Glomerular endothelial cell (primary cell): ENCODE measurements at places on chromosomes 2 and 18.

GRCh38 chr2:53969968-53970723 lies 647 bp downstream of the PSME4 start:
- no peak for DNase-seq

DNA sequence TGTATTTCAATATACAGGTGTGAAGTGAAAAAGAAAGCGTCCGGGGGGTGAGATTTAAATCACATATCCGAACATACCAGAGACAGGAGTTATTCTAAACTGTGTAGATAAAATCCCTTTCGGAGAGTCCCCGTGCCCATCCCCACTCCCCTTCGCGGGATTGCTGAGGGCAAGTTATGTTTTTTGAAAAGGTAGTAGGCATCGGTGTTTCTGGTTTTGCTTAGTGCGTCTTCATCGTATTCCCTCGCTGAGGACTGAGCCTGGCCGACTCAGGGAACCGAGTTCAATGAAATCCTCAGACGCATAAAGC lies 583.4 kb downstream of the ZEB2 start:
- DNase-seq: no peak

GRCh38 chr2:26333293-26333692 lies 12.7 kb upstream of the SELENOI start:
- DNase-seq: no peak

GRCh38 chr2:179605341-179605740 lies 256.1 kb downstream of the ZNF385B start:
- no peak for DNase-seq

DNA sequence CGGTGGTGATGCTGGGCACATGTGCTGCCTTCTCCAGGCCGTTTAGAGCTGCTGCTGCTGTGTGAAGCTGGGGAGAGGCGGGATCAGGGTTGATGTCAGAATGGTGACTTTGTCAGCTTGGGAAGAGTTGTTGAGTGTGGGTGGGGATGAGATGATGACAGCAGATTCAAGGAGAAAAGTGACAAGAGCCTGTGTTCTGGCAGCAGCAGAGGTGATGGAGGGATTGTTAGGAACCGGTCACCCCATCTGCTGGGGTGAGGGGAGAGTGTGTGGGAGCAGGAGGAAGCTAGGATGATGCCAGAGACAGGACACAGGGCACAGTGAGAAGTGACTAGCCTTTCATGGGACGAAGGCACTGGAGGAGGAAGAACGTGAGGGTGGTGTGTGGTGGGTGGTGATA lies 345.5 kb downstream of the RNF144A start:
- DNase-seq: no peak

DNA sequence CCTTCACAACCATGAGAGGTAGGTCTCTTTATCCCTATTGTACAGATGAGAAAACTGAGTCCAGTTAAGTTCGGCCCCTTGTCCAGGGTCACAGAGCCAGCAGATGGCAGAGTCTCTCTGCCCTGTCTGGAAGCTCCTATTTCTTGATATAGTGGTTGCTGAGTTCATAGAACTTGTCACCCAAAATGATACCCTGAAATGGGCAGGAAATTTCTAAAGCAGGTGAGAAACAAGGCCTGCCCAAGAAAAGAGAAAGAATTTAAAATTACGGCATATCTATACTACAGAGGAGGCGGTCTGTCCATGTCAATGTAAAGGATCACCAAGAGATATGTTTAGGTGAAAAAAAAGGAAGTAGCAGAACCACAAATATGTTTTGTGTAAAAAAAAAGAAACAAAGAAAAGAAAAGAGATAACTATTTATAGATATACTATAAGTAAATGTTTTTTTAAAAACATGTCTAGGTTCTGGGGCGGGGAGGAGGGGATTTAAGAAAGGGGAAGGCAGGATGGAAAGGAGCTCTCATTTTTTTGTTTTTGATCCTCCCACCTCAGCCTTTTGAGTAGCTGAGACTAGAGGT lies 39.8 kb downstream of the MYO7B start:
- DNase-seq: no peak

DNA sequence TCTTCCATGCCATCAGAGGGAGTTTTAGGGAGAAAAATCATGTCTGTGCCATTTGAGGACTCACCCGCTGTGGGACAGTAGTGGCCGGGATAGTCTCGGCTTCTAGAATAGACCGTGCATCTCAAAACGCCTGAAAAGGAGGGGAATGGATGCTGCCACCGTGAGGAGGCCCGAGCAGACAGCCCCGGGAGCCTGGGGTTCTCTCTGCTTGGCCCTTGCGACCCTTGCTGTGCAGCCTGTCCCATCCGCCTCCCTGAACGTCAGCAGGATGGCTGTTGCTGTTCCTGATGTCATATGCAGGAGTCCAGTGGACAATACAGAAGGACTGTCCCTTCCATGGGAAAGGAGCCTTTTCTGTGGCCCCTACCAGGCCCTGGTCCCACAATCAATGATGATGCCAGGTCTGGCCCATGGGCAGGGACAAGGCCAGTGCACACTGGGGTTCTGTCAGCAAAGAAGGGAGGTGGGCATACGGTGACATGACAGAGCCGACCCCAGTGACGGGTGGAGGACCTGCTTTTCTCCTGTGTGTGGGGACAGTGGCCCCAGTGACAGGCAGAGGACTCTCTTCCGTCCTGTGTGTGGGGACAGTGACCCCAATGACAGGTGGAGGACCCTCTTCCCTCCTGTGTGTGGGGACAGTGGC lies 58.8 kb downstream of the ACKR3 start:
- DNase-seq: no peak

DNA sequence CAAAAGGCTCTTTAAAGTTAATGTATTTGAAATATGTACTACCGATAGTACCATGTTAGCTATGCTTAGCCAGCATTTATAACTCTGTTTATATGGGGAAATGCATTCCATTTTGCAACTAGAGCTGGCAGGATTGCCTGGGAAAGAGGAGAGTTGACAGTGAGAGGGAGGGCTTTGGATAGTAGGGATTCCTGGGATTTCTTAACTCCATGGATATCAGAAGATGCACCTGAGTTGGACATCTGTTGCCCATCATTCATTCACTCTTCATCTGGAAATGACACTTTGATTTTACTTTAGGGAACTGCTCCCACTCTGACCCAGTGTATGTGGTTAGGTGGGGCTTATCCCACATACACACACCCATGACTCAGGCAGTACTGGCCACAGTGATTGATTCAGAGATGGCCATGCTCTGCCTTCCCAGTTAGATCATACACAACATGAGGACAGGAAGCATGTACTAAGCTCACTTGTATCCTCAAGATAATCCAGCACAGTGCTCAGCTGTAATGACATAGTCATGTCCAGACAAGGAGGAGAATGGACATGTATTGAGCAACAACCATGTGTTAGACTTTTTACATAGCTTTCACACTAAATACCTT lies 248.8 kb downstream of the MREG start:
- no peak for DNase-seq

- no peak for DNase-seq
These were observed 163.9 kb upstream of the HNMT start for GRCh38 chr2:137800386-137800785.

GRCh38 chr2:11540148-11540995 lies 6.5 kb downstream of the GREB1 start:
- no peak for DNase-seq

- DNase-seq: no peak
These were observed 6.2 kb downstream of the PDCL3 start for GRCh38 chr2:100568989-100569388.

DNA sequence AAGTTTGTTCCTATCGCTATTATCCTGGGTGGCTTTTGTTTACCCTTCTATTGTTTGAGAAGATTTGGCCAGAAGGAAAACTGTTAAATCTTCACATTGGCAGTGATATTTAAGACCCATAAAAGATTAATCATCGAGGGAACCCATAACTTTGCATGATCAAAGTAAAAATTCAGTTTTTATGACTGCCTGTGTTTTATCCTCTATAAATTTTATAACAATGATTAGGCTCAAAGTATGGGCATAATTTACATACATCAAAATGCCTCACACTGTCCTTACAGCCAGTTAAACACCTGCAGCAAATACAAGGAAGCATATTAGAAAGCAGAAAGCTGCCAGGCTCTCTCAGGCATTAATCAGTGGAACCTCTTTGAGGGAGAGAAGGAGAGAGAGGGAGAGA lies 289.1 kb downstream of the ICOS start:
- DNase-seq: no peak

GRCh38 chr2:165796819-165797530 lies 2.9 kb upstream of the GALNT3 start:
- DNase-seq: no peak

DNA sequence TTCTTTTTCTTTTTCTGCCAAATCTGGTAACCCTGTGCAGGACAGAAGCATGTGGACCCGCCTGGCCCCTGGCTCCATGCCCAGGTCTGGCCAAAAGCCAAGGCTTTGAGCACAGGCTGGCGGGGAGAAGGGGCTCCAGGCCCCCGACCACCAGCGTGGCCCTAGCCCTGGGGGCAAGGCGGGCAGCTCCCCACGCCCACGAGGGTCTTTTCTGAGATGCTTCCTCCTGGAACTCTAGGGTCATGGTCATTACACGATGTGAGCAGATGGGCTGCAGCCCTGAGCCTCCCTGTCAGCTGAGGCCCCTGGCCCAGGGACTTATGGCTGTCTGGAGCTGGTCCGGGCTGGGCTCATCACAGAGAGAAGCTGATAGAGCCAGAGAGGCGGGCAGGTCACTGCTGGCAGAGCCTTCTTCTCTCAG lies 5.7 kb upstream of the OTOS start:
- DNase-seq: no peak

DNA sequence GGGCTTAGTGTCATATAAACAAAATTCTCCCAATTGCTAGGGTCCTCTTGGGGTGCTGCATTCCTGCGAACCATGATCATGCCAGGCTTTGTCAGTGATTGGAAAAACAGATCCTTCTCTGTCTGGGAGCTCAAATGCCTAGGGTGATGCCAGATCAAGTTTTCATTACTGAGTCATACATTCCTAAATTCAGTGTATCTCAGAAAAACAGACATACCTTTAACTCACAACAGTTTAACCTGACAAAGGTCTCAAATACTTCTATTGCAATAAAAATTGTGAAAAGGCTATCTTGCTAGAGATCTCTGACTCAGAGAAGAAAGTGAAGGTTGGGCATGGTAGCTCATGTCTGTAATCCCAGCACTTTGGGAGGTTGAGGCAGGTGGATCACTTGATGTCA lies 86.9 kb downstream of the SH3YL1 start:
- no peak for DNase-seq

DNA sequence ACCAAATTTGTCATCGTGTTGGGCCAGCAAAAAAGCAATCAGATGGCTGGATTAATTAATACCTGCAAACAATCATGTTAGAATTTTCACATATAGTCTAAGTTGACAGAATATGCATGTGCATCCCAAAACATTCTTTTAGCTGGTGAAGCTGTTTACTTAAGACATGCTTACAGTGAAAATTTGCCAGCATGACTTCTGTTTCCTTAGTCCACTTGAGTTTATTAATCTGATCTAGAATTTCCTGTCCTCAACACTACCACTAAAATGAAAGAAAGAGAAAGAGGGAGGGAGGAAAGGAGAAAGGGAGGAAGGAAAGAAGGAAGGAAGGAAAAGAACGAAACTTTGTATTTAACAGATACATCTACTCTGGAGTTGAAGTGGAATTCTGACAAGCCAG lies 2109.9 kb upstream of the PIK3C3 start:
- no peak for DNase-seq

DNA sequence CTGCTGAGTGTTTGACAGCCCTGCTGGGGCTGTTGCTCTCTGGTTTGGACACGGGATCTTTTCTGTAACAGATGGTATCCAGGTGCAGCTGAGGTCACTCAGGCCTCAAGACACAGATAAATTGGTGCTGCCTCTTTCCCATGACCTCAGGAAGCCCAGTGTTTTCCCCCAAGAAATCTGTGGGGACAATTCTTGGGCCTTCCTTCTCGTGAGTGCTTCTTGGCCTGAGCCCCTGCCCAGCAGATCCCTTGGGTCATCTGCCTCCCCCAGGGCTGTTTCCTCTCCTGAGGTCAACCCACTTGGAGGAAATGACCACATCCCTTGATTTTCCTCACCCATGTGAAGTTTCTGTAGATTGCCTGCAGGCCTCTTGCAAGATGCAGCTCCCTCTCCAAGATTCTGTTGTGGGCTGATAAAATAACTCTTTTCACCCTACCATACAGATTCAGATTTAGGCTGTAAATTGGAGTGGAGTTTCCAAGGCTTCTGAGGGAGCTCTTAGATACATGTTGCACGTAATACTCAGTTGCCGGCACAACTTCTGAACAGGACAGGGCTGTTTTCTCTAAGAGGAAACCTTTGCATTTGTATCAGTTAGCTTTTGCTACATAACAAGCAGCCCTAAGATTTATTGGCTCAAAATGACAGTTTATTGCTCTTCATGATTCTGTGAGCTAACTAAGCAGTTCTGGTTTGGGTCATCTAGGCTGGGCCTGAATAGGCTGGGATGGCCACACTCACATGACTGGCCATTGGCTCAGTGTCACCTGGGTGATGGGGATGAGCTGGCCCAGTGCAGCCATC lies 13.1 kb downstream of the ZAP70 start:
- no peak for DNase-seq

DNA sequence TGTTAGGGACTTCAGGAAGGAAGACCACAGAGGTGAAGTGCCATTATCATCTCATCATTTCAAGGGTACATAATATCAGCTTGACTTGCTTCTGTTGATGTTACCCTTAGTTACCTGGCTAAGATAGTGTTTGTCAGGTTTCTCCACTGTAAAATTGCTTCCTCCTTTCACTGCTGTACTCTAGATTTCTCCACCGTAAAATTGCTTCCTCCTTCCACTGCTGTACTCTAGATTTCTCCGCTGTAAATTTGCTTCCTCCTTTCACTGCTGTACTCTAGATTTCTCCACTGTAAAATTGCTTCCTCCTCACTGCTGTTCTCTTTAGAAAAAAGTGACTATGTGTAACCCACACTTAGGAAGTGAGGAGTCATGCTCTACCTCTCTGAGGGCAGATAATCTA lies 1460.3 kb downstream of the SUCLG1 start:
- DNase-seq: no peak

DNA sequence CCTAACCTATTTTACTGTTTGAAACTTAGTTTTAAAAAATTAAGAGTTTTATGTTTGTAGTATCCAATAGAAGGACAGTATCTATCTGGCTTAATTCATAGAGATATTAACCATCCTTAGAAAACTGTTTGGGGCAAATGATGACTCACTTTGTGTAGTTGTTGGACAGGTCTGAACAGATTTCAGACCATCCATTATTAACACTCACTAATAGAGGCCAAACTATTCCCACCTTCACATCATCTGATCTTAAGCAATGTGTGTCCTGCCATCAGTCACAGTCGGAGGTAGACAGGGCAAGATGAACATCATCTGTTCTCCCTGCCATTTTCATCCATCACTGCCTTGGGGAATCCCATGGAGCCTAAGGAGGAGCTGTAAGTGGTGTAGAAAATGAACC lies 164.6 kb upstream of the DCC start:
- DNase-seq: no peak
